ENCODE measurements at places on chromosomes 4 and X. TPM values are rescaled to one million over a fixed set of nuclear protein-coding genes. Genes with fewer than 3 reads are reported as not detected.
A peak's percentile ranks its signal among the peaks of the same experiment; 100 is the strongest.

- DNase-seq: no peak
Measured at GRCh38 chr4:7499661-7500060, 64.9 kb upstream of the PSAPL1 start.

DNA sequence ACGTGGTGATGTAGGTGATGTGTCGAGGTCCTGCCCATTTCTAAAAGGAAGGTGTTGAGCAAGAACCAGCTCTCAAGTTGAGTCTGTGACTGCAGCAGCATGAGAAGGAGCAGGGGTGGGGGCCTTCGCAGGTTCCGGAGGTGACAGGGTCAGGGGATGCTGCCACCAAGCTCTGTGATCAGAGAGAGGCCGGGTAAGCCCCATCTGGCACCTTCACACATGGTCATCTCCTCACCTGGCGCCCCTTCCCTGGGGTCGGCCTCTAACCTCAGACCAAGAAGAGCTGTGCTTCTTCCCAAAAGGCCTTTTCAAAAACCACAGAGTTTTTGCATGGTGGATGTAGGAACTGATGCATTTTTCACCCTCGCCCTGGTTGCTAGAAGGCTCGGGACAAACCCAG is 137.6 kb downstream of the CPZ start:
- no peak for DNase-seq

- DNase-seq: no peak
Measured at GRCh38 chr4:56438766-56439165, 2.7 kb downstream of the PAICS start.

DNA sequence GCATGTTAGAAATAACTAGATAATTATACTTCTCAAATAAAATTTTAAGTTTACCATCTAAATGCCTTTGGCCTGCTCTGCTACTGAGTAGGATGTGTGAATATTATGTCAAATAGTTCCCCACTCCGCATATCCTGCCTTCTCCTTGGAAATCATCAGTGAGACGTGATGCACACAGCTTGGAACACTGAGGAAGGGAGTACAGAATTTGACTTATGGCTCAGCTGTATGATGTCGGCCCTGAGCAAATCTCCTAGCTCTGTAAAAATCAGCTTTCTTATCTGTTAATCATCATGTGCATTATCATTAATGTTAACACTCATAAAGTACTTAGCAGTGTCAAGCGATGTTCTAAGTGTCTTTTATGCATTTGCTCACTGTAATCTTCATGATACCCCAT is 241.0 kb upstream of the ANKRD50 start:
- no peak for DNase-seq

DNA sequence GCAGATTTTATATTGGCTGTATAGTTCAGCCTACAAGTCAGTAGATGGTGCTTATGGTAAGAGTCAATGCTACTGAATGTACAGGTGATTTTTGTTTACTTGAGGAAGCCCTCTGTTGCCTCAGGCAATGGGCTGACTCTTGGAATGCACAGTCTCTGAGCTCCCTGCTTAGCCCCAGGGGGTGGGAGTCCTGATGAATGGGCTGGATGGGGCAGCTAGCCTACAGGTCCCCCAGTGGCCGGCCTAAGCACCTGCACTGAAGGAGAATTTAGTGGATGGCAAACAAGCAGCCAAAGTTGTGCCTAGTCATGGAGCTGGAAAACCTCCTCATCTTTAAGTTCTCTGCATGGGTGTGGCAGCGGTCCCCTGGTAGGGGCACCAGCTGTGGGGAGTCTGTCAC is 101.8 kb upstream of the CXorf51B start:
- no peak for DNase-seq

GRCh38 chr4:20217951-20218350 is 33.8 kb upstream of the SLIT2 start:
- no peak for DNase-seq

DNA sequence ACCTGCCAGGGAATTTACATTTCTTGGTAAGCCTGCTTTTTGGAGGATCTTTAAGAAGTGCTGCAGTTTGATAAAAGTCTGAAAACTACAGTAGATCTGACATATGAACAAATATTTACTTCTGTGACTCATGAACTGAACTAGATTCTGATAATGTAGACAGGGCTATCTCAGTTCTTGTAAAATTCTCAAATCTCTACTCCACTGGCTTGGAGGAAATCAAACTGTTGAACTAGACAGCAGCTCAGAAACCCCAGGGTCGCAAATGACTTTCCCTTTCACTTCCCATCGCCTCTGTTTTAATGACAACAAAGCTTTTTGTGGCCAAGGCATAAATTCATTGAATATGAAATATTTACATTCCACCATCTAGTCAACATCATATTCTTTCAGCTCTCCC is 15.4 kb upstream of the OCIAD1 start:
- DNase-seq: no peak

GRCh38 chr4:104491481-104492182 is 3.1 kb downstream of the CXXC4 start:
- peak; percentile 54 for DNase-seq

- DNase-seq: peak; percentile 68
Measured at GRCh38 chr4:16794816-16795445, 103.5 kb downstream of the LDB2 start.

GRCh38 chrX:47579537-47579936 is 2.7 kb upstream of the TIMP1 start:
- DNase-seq: no peak

DNA sequence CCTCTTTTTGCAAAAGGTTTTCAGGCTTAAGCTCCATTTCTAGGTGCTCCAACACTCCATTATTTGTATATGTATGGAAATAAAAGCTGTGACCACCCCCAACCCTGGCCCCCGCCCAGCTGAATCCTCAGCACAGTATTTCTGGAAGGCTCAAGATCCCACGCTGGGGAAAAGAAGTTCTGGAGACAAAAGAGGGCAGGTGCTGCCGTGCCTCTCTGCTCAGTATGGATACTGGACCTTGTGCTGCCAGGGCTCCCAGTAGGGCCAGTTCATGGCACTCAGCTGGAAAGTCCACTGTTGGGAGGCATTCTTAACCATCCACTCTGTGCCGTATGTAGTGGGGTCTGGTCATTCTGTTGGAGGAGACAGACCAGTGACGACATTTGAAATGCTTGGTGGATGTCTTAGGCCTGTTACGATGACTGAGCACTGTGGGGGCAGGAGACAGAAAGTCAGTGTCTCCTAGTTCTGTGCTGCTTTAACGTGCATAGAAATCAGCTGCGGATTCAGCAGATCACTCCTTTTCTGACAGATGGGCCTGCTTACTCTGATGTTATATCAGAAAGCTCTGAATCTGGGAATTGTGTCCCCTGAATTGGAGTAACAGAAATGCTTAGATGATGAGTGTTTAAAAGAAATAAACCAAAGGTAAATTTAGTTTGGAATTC is 48.4 kb upstream of the MSANTD1 start:
- DNase-seq: no peak

DNA sequence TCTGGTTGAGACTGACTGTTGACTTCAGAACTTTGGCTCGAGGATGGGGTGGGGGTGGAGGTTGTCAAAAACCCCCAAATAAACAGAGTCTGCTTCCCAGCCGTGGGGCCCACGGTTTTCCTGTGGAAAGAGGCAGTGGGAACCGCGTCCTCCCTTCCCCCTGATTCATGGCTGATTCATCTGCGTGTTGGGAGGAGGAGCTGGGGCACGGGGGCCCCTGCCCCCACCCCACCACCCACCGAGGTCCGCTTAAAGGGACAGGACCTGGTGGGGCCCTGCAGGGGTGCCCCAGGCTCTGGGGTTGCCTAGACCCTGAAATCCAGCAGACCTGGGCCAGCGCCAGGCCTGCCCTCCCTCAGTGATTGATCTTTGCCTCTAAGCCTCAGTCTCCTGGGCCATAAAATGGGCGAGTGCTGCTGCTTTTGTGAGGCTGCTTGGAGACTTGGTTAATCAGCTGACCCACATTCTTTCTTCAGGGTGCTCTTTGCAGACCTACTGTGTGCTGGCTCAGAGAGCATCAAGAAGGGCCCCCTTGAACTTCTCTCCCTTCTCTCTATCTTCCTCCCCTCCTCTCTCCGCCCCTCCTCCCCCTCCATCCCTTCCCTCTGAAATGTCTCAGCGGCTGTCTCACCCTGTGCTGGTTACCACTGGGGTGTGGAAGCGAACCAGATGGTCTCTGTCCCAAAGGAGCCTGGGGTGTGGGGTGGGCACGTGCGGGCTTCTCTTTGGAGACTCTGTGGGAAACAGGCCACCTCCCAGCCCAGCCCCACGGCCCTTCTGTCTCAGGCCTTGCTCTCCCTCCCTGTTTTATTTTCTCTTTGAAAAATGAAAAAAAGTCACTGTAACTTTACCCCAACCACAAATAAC is 9.1 kb downstream of the HTRA3 start:
- DNase-seq: no peak

DNA sequence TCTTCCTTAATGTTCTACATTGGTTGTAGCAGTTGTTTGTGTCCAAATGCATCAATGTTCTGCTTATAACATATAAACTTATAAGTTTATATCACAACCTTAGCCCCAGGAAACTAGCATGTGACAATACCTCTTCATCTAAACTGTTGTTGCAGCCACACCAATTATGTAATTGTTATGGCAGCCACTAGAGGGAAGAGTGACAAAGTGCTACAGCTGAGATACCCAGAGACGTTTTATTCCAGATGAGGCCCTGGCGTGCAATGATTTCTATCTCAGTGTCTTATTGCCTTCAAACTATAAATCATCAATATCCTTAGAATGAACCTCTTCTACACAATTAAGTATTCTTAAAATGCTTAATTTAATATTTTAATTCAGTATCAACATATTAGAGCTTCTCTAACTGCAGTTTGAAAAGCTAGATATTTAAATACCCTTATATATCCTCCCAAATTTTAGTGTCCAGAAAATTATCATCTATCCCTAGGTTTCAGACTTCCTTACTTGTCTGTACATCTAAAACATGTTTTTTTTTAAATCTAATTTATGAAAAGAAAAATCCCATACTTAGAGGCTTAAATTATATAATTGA is 171.6 kb downstream of the PCDH10 start:
- DNase-seq: peak; percentile 6

GRCh38 chr4:573122-573892 is 2.8 kb downstream of the TMEM271 start:
- no peak for DNase-seq

DNA sequence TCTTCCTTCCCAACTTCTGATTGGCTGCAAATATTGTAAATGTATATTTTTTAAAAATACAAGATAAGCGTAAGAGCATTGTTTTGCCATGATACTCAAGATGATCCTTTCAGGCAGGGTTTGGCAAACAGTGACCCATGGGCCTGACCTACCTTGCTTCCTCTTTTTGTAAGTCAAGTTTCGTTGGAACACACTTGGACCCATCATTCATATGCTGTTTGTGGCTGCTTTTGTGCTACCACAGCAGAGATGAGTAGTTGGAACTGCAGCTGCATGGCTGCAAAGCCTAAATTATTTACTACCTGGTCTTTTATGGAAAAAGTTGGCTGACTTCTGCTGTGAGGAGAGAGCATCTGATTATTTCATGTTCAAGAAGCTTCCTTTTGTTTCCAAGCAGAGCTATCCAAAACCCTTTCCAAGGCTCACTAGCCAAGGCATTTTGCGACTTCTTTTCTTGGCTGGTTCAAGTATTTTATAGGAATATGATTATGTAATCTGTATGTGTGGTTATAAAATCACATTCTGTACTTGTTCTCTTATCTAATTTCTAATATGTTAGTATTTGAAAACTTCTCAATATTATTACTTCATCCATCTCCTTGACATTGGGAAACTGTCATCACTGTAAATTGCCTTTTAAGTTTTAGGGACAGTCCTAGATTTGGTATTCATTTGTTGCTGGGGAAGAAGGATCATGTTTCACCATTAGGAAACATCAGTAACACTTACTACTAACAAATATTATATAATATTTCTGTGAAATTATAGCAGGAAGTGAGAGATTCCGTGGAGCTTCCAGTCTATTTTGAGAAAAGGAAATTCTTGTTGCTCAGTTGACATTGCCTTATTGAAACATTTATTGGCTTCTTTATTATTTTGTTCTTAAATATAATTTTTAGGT is 109.2 kb downstream of the ARHGAP10 start:
- DNase-seq: no peak

- no peak for DNase-seq
Measured at GRCh38 chr4:142322996-142323395, 523.1 kb downstream of the INPP4B start.

GRCh38 chrX:57172544-57172943 is 35.3 kb upstream of the SPIN2A start:
- DNase-seq: no peak

GRCh38 chr4:185955151-185955770 is 113.7 kb upstream of the TLR3 start:
- no peak for DNase-seq

- DNase-seq: no peak
Measured at GRCh38 chr4:153651587-153651986, 32.5 kb upstream of the TLR2 start.

DNA sequence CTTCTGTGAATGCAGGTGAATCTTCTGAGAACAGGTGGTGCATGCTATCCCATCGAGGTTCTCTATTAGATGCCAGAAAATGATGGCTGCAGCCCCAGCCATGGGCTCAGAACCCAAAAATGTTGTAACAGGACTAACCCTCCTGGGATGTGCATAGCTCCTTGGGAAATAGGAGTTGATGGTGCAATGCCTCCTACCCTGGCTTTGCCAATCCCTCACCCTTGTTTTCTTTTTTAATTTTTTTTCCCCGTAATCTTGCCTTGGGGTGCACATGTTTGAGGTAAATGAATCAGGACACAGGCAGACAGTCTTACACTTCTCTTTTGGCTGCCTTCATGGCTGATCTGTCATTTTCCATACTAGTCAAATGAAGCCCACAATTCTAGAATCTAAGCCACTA is 96.6 kb downstream of the KIT start:
- DNase-seq: no peak

DNA sequence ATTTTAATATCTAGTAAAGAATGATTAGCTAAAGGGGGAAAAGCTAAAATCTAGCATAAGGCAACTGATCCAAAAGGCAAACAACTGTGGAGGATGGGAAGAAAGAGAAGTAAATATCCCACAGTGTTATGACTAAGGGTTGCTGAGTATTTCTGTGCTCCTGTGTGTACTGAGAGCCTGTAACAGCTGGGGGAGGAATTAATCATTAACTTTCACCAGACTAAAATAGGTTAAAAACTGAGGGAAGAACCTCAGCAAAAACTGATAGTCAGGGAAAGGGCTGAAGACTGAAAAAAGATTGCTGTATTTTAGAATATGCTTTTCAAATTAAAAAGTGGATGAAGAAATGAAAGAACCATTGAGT is 365.9 kb downstream of the CXXC4 start:
- no peak for DNase-seq

- no peak for DNase-seq
Measured at GRCh38 chrX:47169726-47170515, 23.7 kb upstream of the UBA1 start.

- DNase-seq: no peak
Measured at GRCh38 chr4:169114341-169114974, 104.4 kb upstream of the CBR4 start.

- no peak for DNase-seq
Measured at GRCh38 chr4:144340931-144341330, 200.4 kb upstream of the GYPA start.

- peak; percentile 43 for DNase-seq
Measured at GRCh38 chr4:121370729-121371325, 10.0 kb downstream of the QRFPR start.

GRCh38 chrX:17968367-17968766 is 107.3 kb upstream of the RAI2 start:
- DNase-seq: no peak

- no peak for DNase-seq
Measured at GRCh38 chrX:49901048-49901447, 21.3 kb upstream of the CLCN5 start.

Gene PAGE1
- not detected for total RNA-seq

Gene NXF2B
- not detected for total RNA-seq

Gene MAGEA4
- total RNA-seq: not detected

Gene GATA1
- not detected for total RNA-seq

Gene RNF128
- not detected for total RNA-seq

Gene NPFFR2
- total RNA-seq: 0.16 TPM

All from neural crest cell (in vitro differentiated cells).